ENCODE measurements at places on chromosomes 7 and 10.

DNA sequence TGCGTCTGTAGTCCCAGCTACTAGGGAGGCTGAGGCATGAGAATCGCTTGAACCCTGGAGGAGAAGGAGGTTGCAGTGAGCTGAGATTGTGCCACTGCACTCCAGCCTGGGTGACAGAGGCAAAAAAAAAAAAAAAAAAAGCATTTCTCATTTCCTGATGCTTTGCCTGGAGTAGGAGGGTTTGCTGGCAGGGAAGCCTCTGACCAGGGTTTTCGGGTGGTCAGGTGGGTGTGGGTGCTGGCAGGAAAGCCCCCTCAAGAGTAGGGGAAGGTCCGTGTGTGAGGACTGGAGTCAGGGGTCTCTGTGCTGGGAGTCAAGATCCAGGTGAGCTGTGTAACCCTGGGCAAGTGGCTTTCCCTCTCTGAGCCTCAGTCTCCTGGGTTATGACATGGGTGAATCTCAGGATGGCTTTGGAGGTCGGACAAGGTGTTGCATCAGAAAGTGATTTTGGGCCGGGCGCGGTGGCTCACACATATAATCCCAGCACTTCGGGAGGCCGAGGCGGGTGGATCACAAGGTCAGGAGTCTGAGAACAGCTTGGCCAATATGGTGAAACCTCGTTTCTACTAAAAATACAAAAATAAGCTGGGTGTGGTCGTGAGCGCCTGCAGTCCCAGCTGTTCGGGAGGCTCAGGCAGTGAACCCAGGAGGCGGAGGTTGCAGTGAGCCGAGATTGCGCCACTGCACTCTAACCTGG lies 3.2 kb downstream of the AMZ1 start:
- DNase-seq: no peak

DNA sequence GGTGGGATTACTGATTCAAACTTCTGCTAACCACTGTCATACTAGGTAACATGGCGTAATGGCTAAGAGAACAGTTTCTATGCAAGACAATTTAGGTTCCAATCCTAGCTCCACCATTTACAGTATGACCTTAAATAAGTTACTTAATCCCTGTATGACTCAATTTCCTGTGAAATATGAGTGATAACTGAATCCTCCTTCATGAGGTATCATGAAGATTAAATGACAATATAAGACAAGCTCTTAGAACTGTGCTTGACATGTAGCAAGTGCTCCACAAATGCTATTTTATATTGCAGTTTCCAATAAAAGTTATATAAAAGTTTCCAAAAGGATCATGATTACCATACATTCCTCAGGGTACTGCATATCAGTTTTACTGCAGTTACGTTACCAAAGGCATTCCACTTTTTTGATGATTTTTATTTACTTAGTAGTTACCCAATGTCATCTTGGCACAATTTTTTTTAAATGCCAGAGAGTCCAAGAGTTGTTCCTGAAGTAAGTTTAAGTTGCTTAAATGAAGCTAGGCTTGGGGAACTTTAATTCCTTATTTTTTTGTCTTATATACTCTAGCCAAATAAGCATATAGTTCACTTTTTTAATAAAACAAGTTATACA lies 7.1 kb downstream of the DOCK4 start:
- no peak for DNase-seq

DNA sequence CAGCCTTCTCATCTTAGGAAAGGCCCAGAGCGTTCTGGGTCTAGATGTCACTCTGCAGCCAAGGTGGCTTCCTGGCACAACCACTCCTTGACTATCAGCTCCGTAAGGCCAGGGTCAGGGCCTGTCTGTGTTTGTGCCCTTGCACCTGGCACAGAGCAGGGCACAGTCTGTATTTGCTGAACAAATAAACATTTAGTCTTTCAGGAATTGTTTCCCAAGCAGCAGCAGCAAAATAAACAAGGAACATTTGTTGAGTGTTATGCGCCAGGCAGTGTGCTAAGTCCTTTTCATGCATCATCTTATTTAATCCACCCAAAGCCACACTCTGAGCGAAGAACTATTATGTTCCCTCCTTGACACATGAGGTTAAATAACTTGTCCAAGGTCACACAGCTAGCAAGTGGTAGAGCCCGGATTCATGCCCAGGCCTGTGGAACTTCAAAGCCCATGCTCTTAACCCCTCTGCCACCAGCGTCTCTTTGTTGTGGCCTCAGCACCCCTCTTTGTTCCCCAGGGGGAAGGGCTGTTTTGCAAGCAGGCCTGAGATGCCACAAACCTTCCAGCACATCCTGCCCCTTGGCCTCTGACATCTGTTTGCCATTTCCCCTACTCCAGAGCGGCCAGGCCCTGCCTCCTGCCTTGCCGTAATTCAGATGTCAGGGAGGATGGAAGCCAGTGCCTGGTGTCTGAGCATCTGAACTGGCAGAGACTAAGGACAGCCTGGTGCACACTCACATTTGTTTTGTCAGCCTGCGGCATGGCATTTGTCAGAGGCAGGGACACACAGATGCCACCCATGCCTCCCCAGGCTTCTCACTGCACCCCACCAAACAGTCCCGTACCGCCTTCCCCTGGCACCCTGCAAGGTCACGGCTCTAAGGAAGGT lies 325.8 kb upstream of the ZMIZ1 start:
- DNase-seq: peak; percentile 42

DNA sequence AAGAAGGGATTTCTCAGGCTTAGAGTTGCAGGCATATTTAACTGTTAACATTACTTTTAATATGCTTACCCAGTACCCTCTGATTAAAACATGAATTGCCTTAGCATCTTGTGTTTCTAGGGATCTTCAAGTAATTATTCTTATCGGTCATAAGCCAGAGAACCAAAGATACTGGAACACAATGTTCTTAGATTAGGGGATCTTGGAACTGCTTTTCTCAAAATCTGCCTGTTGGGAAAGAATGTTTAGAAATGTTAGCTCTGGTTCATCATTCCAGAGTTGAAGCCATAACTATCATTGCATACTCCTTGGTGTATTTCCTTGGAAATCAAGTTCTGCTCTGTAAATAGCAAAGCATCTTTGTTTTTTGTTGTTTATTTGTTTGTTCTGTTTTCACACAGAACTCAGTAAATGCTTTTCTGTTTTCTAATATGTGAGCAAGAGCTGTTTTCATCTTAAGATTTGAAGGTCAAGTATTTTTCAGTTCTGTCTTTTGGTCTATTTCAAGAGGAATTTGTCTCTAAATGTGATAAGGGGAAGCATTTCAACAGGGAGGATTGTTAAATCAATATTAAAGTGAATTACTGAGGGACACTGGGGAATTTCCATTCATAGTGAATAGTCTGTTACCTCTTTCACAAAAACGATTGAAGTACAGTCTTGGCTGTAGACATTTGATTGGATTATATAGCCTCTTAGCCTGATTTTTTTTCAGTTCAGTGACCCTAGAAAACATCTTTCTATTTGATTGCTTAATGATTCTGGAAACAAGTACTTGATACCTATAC lies 103.2 kb upstream of the CYP26C1 start:
- DNase-seq: no peak

DNA sequence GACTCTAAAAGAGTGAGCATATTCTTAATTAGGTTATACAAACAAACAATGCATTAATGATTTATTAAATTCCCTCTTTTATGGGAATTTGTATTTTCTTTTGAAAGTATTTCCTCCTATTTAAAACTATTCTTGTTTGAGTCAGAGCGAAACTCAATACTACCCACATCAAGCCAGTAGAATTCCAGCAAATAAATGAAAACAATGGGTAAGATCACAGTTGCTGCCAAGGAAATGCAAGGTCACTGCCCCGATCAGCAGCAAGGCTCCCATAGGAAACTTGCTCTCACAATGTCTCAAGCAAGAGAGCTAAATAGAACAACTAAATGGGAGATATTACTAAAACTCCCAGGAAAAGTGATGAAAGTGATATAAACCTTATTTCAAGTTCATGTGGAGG lies 206.3 kb downstream of the THSD7A start:
- DNase-seq: no peak
